Fibroblast of lung (primary cell): ENCODE measurements at places on chromosomes 5 and 9. TPM values are rescaled to one million over a fixed set of nuclear protein-coding genes. Genes with fewer than 3 reads are reported as not detected.

The C7 gene
- total RNA-seq: under 0.01 and 11.6 TPM in 2 replicates

The RLN1 gene
- not detected in 2 replicates for total RNA-seq

The ACOT12 gene
- total RNA-seq: 0.26 and 2.0 TPM in 2 replicates

The CDX1 gene
- total RNA-seq: under 0.01 and 0.33 TPM in 2 replicates
